ENCODE measurements at places on chromosomes 1 and 21.

- peak; percentile 92 for DNase-seq
These were observed 26.3 kb downstream of the RAB7B start for GRCh38 chr1:205976708-205977401.

GRCh38 chr1:78691995-78692747 is 42.5 kb downstream of the IFI44 start:
- no peak for DNase-seq

DNA sequence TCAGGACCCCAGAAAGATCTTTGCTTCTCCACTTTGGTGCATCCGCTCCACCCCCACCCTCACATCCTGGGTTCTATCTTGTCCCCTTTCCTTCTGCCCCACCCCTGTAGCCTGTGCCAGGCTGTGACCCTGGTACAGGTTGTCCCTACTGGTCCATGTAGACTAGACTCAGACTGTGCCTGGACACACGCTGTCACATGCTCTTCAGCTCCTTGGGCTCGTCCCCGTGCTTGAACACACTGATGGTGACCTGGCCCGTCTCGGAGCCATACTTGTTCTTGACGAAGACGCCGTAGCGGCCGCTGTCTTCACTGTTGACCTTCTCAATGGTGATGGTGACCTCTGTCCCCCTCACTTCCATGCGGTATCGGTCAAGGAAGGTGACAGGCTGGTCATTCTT is 54.8 kb downstream of the MYOM3 start:
- no peak for DNase-seq

DNA sequence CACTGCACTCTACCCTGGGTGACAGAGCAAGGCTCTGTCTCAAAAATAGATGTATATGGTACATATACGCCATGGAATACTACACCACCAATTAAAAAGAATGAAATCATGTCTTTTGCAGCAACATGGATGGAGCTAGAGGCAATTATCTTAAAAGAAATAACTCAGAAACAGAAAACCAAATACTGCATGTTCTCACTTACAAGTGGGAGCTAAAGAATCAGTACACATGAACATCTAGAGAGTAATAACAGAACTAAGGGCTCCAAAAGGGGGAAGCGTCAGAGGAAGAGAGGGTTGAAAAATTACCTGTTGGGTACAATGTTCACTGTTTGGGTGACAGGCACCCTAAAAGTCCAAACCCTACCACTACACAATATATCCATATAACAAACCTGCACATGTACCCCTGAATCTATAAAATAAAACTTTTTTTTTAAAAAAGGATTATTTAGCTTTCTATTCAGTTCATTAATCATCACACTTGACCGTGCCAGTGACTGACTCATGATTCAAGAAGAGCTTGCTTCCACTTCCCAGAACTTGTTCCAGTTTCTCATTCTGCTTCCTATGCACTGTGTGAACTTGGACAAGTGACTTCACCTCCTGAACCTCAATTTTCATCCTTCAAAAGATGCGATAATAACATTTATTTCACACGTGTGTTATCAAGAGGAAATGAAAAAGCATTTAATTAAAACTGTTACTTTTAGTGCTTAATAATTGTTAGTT is 109.6 kb downstream of the PLPP3 start:
- DNase-seq, result no peak

DNA sequence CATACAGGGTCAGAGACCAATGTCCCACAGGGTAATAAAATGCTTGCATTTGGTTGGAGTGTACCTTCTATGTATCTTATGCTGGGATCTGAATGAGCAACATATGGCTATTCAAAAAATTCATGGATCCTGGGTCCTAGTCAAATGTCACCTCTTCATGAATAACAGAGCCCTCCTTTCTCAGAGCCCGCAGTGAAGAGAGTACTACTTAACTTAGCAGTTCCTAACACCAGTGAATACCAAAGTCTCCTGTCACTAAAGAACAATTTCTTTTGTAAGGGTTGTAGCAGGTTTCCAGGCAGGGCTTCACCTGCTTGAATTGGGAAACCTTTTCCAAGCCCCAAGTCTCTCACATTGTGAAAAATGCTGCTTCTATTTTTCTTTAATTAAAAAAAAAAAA is 483.0 kb upstream of the DEPDC1 start:
- DNase-seq, result no peak

Measured in mesendoderm (in vitro differentiated cells).